Hepatocyte (in vitro differentiated cells): ENCODE measurements at places on chromosomes 7 and 10. TPM values are rescaled to one million over a fixed set of nuclear protein-coding genes. Genes with fewer than 3 reads are reported as not detected.

DNA sequence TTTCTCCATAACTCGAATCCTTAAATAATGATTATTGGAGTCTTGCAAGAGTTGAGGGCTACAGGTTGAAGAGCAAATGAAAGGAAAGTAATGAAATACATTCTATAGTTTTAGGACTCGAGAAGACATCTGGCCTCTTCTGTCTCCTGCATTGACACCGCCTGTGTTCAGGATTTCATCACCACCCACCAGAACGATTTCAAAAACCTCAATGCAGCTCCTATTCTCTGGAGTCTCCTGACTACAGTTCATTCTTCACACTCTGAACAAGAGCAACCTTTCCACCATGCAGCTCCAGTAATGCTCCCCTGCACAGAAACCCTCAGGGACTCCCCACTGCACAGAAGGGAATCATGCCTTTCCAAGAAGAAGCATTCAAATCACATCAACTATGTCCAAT is 5.5 kb downstream of the IL15RA start:
- no peak for DNase-seq

- no peak for DNase-seq
These were observed 160.1 kb downstream of the FZD1 start for GRCh38 chr7:91424371-91424770.

DNA sequence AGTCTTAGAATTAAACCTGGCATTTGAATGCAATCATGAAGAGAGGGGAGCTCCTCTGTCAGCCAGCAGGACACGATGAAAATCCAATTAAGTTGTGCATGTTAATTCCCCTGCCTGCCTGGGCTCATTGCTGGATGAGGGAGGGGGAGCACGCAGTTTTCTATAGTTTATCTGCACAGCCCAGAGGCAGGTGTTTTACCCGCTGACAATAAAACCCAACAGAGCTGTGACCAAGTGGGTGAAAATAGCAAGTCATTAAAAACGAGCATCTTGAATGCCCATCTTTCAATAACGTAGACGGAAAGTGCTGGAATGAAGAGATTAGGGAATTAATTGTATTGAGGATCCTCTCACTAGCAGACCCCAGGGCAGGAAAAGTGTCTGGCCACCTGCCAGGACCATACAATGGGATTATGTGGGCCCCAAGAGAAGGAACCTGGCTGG is 100.1 kb upstream of the FAM20C start:
- DNase-seq = no peak

Gene CYP26C1
- not detected in 2 replicates for total RNA-seq

Gene CYP26A1
- total RNA-seq = 0.40 and 0.80 TPM in 2 replicates
